GM23248 (cell line): ENCODE measurements at places on chromosomes 6 and 20. TPM values are rescaled to one million over a fixed set of nuclear protein-coding genes. Genes with fewer than 3 reads are reported as not detected.

DNA sequence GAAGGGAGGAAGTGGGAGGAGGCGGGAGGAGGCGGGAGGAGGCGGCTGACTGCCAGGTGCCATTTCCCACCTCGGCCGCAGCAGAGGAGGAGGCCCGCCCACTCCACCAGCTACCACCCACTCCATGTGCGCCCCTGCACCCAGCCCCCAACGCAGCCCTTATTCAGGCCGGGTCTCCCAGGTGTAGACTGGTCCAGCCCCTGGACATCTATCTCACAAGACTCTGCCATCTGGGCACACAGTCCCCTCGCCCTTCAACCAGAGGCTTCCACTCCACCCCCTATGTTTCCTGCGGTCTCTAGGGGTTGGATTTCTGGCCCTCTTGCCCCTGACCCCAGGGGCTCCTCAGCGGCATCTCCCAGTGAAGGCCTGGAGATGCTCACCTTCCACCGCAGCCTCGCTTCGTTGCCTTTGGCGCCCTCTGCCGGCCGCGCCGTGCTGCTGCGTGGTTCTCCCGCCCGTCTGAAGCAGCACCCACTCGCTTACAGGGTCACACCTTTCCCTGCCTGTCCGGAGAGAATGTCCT, 32.6 kb upstream of the FAM83D start:
- H3K27ac ChIP-seq, result no peak overlapping the region
- no peak overlapping the region for H3K4me3 ChIP-seq
- DNase-seq, result peak; percentile 63
- no peaks in the 10 kb centered on the region for H3K36me3 ChIP-seq
- no peaks in the 10 kb centered on the region for H3K4me1 ChIP-seq

DNA sequence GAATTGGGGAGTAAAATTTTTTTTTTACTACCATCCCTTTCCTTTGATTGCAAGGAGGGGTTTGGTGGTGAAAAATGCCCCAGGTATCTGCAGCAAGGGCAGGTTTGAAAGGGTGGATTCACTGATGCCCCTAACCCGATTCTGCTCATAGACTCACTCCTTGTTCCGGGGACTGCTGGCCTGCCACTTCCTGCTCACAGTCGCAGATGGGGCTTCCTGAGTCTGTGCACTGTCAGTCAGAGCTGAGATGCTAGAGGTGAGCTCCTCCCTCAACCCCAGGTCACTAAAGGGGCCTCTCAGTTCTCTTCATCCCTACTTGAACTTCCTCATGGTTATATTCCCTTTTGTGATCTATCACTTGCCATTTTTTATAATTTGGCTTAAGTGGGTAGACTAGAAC, 357.9 kb downstream of the FARS2 start:
- no peaks in the 10 kb centered on the region for H3K27me3 ChIP-seq
- H3K4me3 ChIP-seq, result no peak overlapping the region
- H3K36me3 ChIP-seq, result no peaks in the 10 kb centered on the region
- H3K27ac ChIP-seq, result no peak overlapping the region
- DNase-seq, result no peak

DNA sequence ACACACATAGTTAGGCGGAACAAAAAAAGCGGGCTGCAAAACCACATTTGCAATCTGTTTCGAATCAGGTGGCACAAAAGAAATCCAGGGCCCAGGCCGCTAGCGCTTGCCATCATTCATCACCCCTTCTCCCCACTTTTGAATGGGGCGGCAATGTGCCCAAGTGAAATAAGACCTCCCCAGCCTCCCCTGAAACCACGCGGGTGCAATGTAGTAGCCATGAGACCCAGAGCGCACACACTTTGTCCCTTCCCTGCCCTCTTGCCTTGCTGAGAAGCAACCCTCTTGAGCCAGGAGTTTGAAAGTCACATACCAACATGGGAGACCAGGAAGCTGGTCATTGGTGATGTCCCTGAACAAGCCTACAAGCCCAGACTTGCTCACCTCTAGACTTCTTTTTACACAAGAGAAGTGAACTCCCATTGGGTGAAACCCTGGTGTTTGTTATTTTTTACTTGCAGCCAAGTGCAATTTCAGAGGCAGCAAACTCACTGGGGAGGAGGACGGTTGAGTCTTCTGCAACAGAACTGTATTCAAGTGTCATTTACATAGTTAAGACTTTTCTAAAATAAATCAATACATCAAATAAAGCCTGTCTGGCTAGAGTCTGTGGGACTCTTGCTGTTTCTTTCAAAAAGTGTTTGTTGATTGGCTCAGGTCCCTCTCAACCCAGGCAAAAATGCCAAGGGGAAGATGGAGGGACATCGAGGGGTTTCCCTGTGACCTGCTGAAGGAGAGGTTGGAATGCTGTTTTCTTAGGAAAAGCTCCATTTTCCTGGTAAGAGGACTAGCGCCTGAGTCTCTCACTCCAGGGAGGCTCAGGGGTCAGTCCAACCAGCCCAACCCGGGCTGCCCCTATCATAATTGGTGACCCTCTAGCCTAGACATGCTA, 138.1 kb upstream of the PTPN1 start:
- DNase-seq, result no peak
- H3K36me3 ChIP-seq, result no peaks in the 10 kb centered on the region
- H3K4me3 ChIP-seq, result no peak overlapping the region
- H3K4me1 ChIP-seq, result no peaks in the 10 kb centered on the region
- H3K27ac ChIP-seq, result no peak overlapping the region

The ENPP4 gene
- polyA plus RNA-seq, result 1.1 and 1.6 TPM in 2 replicates

DNA sequence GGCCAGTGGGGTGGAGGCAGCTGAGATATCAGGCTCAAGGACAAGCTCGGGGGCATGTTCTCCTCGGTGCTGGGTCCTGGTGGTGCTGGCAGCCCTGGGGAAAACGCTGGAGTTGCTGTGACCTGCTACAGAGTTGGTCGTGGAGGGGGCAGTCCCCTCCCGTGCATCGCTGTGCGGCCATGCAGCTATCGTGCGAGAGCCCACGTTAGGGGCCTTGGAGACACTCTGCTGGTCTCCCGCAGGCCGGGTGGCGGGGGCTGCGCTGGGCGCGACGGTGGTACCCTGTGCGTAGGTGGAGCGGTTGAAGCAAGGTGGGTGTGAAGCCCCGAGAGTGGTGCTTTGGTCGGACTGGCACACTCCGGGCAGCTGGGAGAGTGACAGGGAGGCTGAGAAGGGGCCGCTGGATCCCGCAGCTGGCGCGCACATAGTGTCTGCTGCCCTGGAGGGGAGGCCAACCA, 12.0 kb downstream of the LRRN4 start:
- no peaks in the 10 kb centered on the region for H3K4me1 ChIP-seq
- no peak for DNase-seq
- H3K36me3 ChIP-seq, result peaks cover 20% of the 10 kb centered on the region
- no peak overlapping the region for H3K4me3 ChIP-seq

The CLDN20 gene
- not detected in 2 replicates for polyA plus RNA-seq

- no peaks in the 10 kb centered on the region for H3K36me3 ChIP-seq
- no peaks in the 10 kb centered on the region for H3K27me3 ChIP-seq
- no peak for DNase-seq
- H3K27ac ChIP-seq, result no peak overlapping the region
Measured at GRCh38 chr6:3579652-3580175, 122.9 kb upstream of the SLC22A23 start.

DNA sequence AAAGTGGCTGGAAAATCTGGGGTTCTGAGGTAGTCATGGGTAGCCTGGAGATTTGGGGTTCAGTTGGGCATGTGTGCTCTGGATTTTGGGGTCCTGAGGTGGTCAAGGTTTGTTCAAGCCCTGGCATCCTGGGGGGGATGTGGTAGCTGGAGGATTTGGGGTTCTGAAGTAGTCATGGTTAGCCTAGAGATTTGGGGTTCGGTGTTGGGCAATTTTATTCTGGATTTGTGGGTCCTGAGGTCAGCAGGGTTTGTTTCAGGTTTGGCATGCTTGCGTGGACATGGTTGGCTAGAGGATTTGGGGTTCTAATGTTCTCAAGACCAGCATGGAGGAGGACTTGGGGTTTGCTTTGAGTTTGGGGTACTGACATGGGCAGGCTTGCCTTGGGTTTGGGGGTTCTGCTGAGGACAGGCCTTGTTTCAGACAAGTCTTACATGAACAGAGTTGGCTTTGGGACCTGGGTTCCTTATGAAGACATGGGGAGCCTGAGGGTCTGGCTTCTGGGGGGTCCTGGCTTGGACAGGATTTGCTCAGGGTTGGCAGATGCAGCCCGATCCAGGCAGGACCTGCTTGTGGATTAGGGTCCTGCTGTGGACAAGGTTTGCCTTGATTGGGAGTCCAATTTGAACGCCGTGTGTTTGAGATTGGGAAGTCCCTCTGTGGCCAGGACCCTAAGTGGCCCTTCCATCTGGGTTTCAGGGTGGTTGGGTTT, 906 bp downstream of the ANKRD60 start:
- H3K4me1 ChIP-seq, result peaks cover 19% of the 10 kb centered on the region; the same call in 1 of the 2 replicates
- H3K4me3 ChIP-seq, result no peak overlapping the region
- H3K27ac ChIP-seq, result no peak overlapping the region
- H3K36me3 ChIP-seq, result no peaks in the 10 kb centered on the region

- no peaks in the 10 kb centered on the region for H3K4me1 ChIP-seq
- no peak overlapping the region for H3K4me3 ChIP-seq
- H3K27ac ChIP-seq, result no peak overlapping the region
- H3K36me3 ChIP-seq, result no peaks in the 10 kb centered on the region
- H3K27me3 ChIP-seq, result no peaks in the 10 kb centered on the region
Measured at GRCh38 chr6:124438546-124439065, 523.6 kb upstream of the RNF217 start.

The SLC22A23 gene
- 2.4 TPM in 2 replicates for polyA plus RNA-seq

GRCh38 chr6:143357561-143358255, 92.8 kb downstream of the ADAT2 start:
- H3K27ac ChIP-seq, result no peak overlapping the region
- no peaks in the 10 kb centered on the region for H3K4me1 ChIP-seq
- no peak overlapping the region for H3K4me3 ChIP-seq
- DNase-seq, result no peak
- no peaks in the 10 kb centered on the region for H3K36me3 ChIP-seq

GRCh38 chr6:104795363-104795762, 64.4 kb downstream of the HACE1 start:
- H3K27ac ChIP-seq, result no peak overlapping the region
- no peak overlapping the region for H3K4me3 ChIP-seq
- H3K4me1 ChIP-seq, result peaks cover 2% of the 10 kb centered on the region
- DNase-seq, result no peak

GRCh38 chr6:169078399-169079145, 175.1 kb downstream of the THBS2 start:
- no peak overlapping the region for H3K27ac ChIP-seq
- H3K4me3 ChIP-seq, result no peak overlapping the region
- H3K27me3 ChIP-seq, result no peaks in the 10 kb centered on the region
- H3K36me3 ChIP-seq, result no peaks in the 10 kb centered on the region
- peaks cover 25% of the 10 kb centered on the region for H3K4me1 ChIP-seq
- no peak for DNase-seq

DNA sequence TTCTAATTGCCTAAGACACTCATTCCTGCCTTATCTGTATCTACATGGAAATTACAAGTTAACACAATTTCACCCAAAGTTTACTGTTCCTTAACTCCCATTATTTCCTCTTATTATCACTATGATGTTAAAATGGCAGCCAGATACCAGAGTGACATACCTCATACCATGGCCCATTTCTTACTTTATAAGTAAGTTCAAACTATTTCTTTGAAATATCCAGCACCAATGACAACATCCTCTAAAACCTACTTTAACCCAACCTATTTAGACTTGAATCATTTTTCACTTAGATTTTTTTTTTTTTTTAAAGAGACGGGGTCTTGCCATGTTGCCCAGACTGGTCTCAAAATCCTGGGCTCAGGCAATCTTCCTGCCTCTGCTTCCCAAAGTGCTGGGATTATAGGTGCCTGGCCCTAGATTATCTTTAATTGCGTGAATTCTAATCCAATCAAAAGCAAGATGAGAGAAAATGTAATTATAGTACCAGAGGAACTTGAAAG, 10.0 kb downstream of the REV3L start:
- peaks cover 45% of the 10 kb centered on the region for H3K4me1 ChIP-seq
- H3K4me3 ChIP-seq, result no peak overlapping the region; the same call in 1 of the 2 replicates
- no peaks in the 10 kb centered on the region for H3K27me3 ChIP-seq
- no peaks in the 10 kb centered on the region for H3K36me3 ChIP-seq

- H3K4me1 ChIP-seq, result no peaks in the 10 kb centered on the region
- no peaks in the 10 kb centered on the region for H3K27me3 ChIP-seq
- H3K27ac ChIP-seq, result no peak overlapping the region
- H3K4me3 ChIP-seq, result no peak overlapping the region
Measured at GRCh38 chr6:71994705-71995271, 108.4 kb downstream of the RIMS1 start.

GRCh38 chr6:54100411-54101006, 10.7 kb upstream of the MLIP start:
- no peaks in the 10 kb centered on the region for H3K4me1 ChIP-seq
- DNase-seq, result no peak
- no peak overlapping the region for H3K27ac ChIP-seq
- no peaks in the 10 kb centered on the region for H3K27me3 ChIP-seq

GRCh38 chr20:58843128-58843556, 7.6 kb downstream of the GNAS-AS1 start:
- H3K36me3 ChIP-seq, result no peaks in the 10 kb centered on the region
- no peak overlapping the region for H3K27ac ChIP-seq
- no peak for DNase-seq
- H3K4me3 ChIP-seq, result no peak overlapping the region

DNA sequence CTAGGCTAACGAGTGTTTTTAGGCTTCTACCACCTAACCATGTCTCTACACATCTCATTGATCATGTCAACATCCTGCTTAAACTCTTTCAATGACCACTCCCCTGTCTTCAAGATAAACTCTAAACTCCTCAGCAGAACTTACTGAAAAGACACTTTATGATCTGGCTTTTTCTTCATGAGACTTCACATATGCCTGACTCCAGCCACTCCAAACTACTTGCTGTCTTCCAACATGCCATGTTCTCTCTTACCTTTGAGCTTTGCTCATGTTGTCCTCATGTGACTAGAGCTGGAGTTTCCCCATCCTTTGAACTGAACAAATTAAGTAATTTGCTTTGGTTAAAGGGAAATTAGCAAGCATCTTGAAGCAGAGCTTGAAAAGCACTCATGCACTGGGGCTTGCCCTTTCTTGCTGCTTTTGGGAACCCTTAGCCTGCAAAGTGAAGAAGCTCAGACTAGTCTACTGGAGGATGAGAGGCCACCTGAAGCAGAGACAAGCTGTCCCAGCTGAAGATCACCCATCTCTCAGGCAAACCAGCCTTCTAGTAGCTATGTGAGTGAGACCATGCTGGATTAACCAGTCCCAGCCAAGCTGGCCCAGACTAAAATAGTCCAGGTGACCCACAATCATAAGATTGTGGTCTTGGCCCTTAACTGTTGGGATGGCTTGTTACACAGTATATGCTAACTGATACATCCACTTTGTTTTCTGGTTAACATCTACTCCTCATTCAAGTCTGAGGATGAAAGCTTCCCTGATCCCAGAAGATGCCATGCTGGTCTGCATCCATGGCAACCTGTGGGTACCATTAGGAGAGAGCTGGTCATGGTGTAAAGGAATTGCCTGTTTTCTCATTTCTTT, 235.8 kb downstream of the GMPR start:
- DNase-seq, result no peak
- H3K4me1 ChIP-seq, result peaks cover 4% of the 10 kb centered on the region; the same call in 1 of the 2 replicates
- H3K36me3 ChIP-seq, result no peaks in the 10 kb centered on the region
- no peaks in the 10 kb centered on the region for H3K27me3 ChIP-seq
- no peak overlapping the region for H3K27ac ChIP-seq
